T-helper 2 cell treated with Interferon-gamma antibody and Interleukin-4, amounts not matched to agents 5 μg/mL and 100 μg/mL, for 36 hours (primary cell): ENCODE measurements at places on chromosomes 7 and 10.

GRCh38 chr7:110105307-110105706, 985.6 kb upstream of the LRRN3 start:
- H3K36me3 ChIP-seq = no peaks in the 10 kb centered on the region
- no peak overlapping the region for H3K4me3 ChIP-seq
- no peak for DNase-seq
- H3K27ac ChIP-seq = no peak overlapping the region
- H3K4me1 ChIP-seq = no peaks in the 10 kb centered on the region

GRCh38 chr7:155874411-155874810, 62.1 kb upstream of the SHH start:
- H3K4me3 ChIP-seq = no peak overlapping the region
- no peaks in the 10 kb centered on the region for H3K4me1 ChIP-seq
- H3K27ac ChIP-seq = no peak overlapping the region
- H3K36me3 ChIP-seq = no peaks in the 10 kb centered on the region
- no peak for DNase-seq

- DNase-seq = no peak
- peaks cover 8% of the 10 kb centered on the region for H3K27me3 ChIP-seq
- no peak overlapping the region for H3K4me3 ChIP-seq
- no peaks in the 10 kb centered on the region for H3K36me3 ChIP-seq
Measured at GRCh38 chr10:26869528-26869927, 8.8 kb upstream of the ABI1 start.

DNA sequence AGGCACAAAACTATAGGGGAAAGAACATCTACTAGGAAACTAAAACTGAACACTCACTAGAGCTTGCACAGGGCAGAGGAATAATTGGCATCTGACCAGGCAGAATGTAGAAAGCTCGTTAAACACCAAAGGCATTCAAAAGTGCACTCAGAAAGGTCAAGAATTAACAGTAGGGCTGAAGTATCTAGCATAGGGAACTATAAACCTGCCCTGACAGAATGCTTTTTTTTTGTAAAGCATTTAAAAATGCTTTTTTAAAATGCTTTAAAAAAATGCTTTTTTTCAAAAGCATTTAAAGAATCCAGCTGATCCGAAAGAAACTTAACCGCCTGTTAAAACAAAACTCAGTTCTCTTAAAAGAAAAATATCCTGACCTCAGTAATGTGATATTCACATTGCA, 74.6 kb upstream of the EGFR start:
- no peak for DNase-seq
- no peak overlapping the region for H3K27ac ChIP-seq
- no peaks in the 10 kb centered on the region for H3K4me1 ChIP-seq
- no peaks in the 10 kb centered on the region for H3K36me3 ChIP-seq
- H3K27me3 ChIP-seq = no peaks in the 10 kb centered on the region

GRCh38 chr7:130909161-130909836, 175.3 kb upstream of the KLF14 start:
- H3K27me3 ChIP-seq = no peaks in the 10 kb centered on the region
- peak overlapping the region; percentile 97 for H3K27ac ChIP-seq
- H3K36me3 ChIP-seq = peaks cover 69% of the 10 kb centered on the region
- peak overlapping the region; percentile 86 for H3K4me3 ChIP-seq
- H3K4me1 ChIP-seq = peaks cover 68% of the 10 kb centered on the region
- no peak for DNase-seq

DNA sequence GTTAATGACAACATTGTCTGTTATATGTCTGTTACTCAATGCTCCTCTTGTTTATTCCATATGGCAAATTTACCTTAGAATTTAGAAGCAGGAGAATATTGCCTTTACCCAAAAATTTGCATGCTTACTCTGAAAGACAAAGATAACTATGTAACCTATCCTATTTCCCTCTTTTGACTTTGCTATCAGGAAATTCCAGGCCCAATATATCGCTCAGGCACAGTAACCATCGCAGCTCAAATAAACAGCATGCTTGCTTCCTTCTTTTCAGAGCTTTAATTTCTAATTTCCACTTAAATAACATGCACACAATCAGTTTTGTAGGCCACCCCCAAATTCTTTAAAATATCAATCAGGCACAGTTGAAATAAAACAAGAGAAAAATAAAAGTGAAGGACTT, 57.8 kb downstream of the EBLN1 start:
- H3K4me1 ChIP-seq = peaks cover 8% of the 10 kb centered on the region
- H3K4me3 ChIP-seq = no peak overlapping the region
- peaks cover 3% of the 10 kb centered on the region for H3K27me3 ChIP-seq
- no peaks in the 10 kb centered on the region for H3K36me3 ChIP-seq

GRCh38 chr7:31785101-31785500, 98.1 kb downstream of the PPP1R17 start:
- H3K27ac ChIP-seq = no peak overlapping the region
- H3K4me3 ChIP-seq = no peak overlapping the region
- H3K4me1 ChIP-seq = no peaks in the 10 kb centered on the region
- H3K36me3 ChIP-seq = no peaks in the 10 kb centered on the region
- H3K27me3 ChIP-seq = no peaks in the 10 kb centered on the region

- no peak overlapping the region for H3K4me3 ChIP-seq
- H3K27ac ChIP-seq = no peak overlapping the region
- no peaks in the 10 kb centered on the region for H3K4me1 ChIP-seq
Measured at GRCh38 chr7:46764100-46764936, 817.6 kb downstream of the TNS3 start.

- H3K27ac ChIP-seq = no peak overlapping the region
- no peak for DNase-seq
- no peak overlapping the region for H3K4me3 ChIP-seq
- H3K4me1 ChIP-seq = peaks cover 10% of the 10 kb centered on the region
- H3K36me3 ChIP-seq = peaks cover 2% of the 10 kb centered on the region
Measured at GRCh38 chr7:26868841-26869495, 4.6 kb upstream of the SKAP2 start.

DNA sequence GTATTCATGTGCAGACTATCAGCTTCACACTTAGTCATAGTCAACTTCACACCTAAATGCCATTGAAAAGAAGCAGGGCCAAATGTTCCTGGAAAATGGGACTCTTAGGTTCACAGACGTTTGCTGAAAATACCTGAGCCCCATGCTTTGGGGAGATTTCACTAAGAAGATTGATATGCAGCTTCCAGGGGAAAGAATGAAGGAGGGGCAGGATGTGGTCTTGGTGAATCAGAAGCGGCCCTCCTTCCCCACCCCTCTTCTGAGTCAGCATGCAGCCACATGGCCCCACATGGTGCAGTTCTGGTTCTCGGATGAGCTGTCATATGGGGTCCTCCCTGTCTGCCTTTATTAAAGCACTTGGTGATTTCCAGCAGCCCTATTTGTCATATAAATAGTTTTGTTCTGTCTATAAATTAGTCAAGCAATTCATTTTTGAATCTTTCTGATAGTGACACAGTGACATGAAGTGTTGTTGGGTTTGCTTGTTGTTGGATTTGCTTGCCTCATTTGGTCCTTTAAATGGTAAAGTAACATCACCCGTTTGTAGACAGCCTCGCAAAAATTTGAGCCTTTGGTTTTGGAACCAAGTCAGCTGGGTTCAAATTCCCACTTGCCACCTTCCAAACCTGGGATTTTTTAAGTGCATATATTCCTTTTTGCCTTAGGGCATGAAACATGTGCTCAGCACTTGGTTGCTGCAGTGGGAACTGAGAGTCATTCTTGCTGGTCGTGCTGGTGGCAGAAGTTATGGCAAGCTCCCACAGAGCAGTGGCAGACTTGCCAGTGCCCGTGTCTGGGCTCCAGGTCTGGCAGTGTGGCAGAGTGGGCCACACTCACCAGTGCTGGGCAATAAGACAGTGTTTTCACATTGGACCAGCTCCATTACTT, 68.1 kb upstream of the CDK6 start:
- peaks cover 9% of the 10 kb centered on the region for H3K36me3 ChIP-seq
- no peaks in the 10 kb centered on the region for H3K27me3 ChIP-seq

DNA sequence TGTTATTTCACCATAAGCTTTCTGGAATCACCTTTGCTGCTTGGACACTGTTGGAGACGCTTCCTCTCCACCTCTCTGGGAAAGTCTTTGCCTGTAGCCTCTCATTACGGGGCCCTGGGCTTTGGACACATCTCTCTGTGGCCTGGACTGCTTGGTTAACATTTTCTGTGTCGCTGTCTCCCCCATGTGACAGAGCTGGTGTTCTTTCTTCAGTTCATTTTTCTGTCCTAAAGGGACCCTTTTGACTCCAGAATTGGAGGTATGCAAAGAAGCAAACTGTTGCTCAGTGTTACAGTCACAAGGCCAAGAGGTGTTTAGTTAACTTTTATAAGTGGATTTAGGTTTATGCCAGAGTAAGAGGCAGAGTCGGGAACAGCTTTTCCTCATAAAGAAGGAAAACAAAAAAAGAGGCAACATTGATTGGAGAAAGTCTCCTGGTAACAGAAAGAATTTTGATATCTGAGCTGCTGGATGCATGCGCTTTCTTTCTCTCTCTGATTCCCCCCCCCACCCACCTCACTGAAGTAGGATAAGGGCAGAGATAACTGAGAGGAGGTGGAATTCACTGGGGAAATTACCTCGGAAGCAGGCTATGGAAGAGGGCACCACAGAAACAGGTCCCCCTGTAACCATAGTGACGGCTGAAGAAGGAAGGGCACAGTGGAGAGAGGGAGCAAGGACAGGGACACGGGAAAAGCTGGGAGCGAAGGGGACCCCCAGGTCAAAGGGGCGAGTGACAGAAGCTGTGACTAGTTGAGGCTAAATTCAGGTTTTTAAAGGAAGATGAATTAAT, 57.8 kb downstream of the LGI1 start:
- no peak overlapping the region for H3K27ac ChIP-seq
- H3K4me3 ChIP-seq = no peak overlapping the region
- H3K4me1 ChIP-seq = no peaks in the 10 kb centered on the region
- DNase-seq = no peak
- peaks cover 27% of the 10 kb centered on the region for H3K27me3 ChIP-seq

GRCh38 chr10:3025026-3025683, 42.2 kb upstream of the PFKP start:
- H3K36me3 ChIP-seq = no peaks in the 10 kb centered on the region
- no peak for DNase-seq
- H3K4me1 ChIP-seq = no peaks in the 10 kb centered on the region
- peaks cover 8% of the 10 kb centered on the region for H3K27me3 ChIP-seq
- H3K27ac ChIP-seq = no peak overlapping the region

DNA sequence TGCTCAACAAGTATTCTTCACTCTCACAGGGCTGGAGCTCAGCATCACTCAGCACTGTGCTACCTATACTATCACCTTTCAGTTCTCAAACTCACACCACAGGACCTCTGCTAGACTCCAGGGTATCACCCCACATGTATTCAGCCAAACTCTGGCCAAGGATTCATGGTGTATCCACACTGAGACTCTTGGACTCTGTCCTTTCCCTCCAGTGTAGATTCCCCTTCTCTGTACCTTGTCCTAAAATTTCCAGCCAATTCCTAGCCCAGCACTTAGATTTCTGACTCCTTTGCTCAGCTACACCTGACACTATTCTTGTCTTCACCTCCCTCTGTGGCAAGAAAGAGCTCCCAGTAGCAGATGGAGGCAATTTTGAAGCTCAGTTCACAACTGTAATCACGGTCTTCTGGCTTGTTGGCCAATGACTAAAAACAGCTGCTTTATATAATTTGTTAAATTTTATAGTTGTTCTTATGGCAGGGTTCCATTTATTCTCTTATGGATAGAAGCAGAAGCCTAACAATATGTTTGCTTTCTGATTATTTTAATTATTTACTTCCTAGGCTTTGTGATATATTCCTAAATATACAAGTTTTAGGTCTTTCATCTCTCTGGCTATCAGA, 258.8 kb downstream of the THSD7A start:
- no peak overlapping the region for H3K27ac ChIP-seq
- no peak overlapping the region for H3K4me3 ChIP-seq
- H3K36me3 ChIP-seq = no peaks in the 10 kb centered on the region
- H3K27me3 ChIP-seq = no peaks in the 10 kb centered on the region
- H3K4me1 ChIP-seq = no peaks in the 10 kb centered on the region

DNA sequence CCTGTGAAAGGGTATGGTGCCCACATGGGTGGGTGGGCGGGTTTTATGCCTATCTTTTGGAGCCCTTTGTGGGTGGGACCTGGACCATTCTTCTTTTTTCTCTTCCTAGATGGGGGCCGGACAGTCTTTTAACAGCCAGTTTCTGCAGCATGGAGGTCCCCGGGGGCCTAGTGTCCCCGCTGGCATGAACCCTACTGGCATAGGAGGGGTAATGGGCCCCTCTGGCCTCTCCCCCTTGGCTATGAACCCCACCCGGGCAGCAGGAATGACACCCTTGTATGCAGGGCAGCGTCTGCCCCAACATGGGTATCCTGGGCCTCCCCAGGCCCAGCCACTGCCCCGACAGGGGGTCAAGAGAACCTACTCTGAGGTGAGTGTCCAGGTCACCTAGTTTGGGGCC, 9.1 kb downstream of the ZMIZ2 start:
- DNase-seq = no peak
- peaks cover 3% of the 10 kb centered on the region for H3K4me1 ChIP-seq
- peaks cover 17% of the 10 kb centered on the region for H3K36me3 ChIP-seq
- no peaks in the 10 kb centered on the region for H3K27me3 ChIP-seq
- no peak overlapping the region for H3K27ac ChIP-seq

DNA sequence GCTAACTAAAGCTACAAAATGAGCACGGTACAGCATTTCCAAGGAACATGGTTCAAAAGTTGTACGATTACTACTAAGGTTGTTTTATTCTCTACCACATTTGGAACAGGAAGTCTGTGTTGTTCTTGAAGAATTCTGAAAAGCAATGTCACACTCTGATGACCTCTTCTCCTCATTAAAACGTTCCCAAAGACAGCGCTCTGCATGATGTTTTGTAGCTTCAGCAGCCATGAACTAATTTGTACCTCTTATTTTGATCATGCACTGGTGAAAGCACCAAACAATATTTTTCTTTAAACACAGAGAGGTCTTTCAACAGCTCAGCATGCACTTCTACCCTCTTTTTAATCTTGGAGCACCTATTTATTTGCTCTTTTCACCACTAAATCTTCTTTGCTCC, 75.0 kb upstream of the TES start:
- DNase-seq = no peak
- no peaks in the 10 kb centered on the region for H3K36me3 ChIP-seq
- no peak overlapping the region for H3K27ac ChIP-seq
- peaks cover 5% of the 10 kb centered on the region for H3K4me1 ChIP-seq
- H3K27me3 ChIP-seq = peaks cover 36% of the 10 kb centered on the region

DNA sequence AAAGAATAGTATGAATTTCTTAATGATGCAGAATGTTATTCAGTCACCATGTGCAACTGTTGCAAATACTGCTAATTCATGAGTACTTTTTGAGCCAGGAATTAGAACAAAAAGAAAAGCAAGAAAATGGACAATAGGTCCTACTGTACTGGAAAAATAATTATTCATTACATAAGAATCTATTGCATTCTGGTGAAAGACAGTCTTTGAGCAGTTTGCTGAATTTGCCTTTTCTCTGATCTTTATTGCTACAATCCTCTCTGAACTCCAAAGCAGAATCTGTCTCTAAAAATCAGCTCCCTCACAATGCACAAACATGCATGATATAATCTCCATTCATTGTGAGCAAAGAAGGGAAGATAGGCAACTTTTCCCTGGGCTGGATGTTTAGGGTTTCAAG, 12.8 kb downstream of the IFIT2 start:
- peaks cover 32% of the 10 kb centered on the region for H3K27me3 ChIP-seq
- no peak overlapping the region for H3K4me3 ChIP-seq
- no peaks in the 10 kb centered on the region for H3K36me3 ChIP-seq
- no peak overlapping the region for H3K27ac ChIP-seq

- DNase-seq = no peak
- H3K4me1 ChIP-seq = peaks cover 82% of the 10 kb centered on the region
- H3K36me3 ChIP-seq = peaks cover 63% of the 10 kb centered on the region
- peak overlapping the region; percentile 98 for H3K27ac ChIP-seq
- no peaks in the 10 kb centered on the region for H3K27me3 ChIP-seq
Measured at GRCh38 chr10:71750986-71751385, 22.3 kb downstream of the VSIR start.
